Hepatic stellate cell (primary cell): ENCODE measurements at places on chromosomes 12 and 14.
A peak's percentile ranks its signal among the peaks of the same experiment; 100 is the strongest.

GRCh38 chr12:78977304-78977867, 112.8 kb downstream of the SYT1 start:
- no peak for DNase-seq

DNA sequence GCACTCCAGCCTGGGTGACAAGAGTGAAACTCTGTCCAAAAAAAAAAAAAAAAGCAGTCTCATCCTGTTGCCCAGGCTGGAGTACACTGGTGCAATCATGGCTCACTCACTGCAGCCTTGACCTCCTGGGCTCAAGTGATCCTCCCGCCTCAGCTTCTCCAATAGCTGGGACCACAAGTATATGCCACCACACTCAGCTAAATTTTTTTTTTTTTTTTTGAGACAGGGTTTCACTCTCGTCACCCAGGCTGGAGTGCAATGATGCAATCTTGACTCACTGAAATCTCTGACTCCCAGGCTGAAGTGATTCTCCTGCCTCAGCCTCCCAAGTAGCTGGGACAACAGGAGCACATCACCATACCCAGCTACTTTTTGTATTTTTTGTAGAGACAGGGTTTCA, 5.2 kb upstream of the CNPY2 start:
- DNase-seq = no peak

GRCh38 chr14:84029246-84029645, 1500.7 kb upstream of the FLRT2 start:
- no peak for DNase-seq

DNA sequence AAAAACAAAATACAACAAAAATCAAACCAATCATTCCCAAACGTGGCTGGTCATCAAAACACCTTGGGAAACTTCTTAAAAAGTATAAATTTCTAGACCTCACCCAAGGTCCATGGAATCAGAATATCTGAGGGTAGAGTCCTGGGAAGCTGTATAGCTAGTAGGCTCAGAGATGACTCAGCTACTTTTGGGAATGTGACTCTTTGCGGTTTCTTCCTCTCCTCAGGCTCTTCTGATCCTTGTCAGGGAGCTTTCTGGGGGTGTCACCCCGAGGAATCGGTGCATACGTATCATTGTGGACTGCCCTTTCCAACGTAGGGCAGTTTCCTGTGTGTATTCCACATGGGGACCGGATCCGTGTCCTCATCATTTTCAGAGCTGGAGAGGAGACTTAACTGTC, 14.8 kb downstream of the JDP2 start:
- DNase-seq = no peak

DNA sequence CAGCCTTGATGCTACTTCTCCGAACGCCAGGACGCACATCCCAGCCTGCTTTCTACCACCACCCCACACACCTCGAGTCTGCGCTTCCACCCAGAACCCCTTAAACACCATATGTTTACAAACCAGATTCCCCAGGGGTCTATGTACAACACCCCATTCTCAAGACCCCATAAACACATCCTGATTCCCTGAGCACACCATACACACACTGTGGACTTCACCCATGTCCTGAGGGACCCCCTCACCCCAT, 733 bp downstream of the TTC7B start:
- no peak for DNase-seq

DNA sequence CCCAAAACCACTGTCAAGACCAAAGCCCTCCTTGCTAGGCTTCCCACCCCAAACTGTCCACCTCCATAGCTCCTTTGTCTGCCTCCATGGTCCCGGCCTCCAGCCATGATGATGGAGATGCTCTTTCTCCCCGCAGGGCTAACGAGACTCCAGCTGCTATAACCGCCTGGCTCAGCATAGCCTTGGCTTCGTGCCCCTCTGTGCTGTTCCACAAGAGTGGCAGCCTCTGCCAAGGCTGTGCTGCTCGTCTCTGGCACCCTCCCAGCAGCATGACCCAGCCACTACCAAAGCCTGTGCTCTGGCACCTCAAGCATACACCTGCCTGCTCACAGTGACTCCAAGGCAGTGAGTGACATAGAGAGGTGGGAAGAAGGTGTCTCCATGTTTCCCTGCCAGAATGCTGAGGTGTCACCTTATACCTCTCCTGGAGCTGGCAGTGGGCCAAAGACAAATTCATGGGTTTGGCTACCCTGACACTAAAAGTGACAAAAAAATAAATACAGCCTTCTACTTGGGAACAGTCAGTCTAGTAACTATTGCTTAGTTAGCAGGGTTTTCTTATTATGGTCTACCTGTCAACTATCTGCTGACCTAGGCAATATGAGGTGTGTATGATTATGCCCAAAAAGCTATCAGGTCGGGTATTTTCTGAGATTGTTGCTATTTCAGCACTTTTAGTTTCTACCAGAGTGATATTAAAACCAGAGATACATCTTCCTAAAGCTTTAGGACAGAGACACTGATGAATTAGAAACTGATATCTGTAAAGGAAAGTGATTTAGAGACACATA, 16.1 kb upstream of the KRT73 start:
- no peak for DNase-seq

DNA sequence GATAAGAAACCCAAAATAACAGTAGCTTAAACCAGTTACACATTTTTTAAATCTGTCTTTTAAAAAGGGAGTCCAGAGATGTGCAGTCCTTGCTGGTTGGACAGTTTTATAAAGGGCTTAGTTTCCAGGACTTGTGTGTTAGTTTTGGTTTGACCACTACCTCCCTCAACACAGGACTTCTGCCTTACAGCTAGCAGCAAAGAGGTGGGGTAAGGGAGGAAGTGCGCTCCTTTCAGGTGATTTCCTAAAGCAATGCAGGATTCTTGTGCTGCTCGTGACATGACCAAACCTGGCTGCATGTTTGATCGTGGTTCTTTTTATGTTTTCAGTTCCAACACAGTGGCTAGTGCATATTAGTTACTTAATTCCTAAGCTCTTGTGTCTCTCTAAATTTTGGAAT, 266.2 kb downstream of the TMTC2 start:
- DNase-seq = no peak

DNA sequence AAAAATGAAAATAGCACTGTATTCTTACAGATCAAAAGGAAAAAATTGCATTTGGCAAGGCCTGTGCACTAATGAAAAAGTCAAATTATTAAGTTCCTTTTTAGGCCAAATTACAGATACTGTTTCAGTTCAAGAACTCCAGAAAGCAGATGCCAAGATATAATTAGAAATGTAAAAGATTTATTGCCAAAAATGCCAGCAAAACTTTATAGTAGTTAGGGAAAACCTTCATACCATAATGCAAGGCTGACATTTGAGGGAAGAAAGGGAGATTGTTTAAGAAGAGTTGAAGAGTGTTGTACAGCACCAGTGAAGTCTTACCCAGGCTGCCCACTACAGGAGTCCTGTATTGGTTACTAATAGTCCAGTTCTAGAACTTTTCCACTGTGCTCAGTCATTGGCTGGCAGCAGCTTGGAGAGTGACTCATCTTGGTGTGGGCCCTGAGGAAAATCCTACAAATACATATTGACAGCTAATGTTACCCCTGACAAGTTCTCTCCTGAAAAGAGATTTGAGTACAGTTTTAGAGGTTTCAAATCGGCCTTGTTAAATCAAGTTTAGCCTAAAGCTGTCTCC, 600.4 kb downstream of the C12orf50 start:
- DNase-seq = peak; percentile 6

DNA sequence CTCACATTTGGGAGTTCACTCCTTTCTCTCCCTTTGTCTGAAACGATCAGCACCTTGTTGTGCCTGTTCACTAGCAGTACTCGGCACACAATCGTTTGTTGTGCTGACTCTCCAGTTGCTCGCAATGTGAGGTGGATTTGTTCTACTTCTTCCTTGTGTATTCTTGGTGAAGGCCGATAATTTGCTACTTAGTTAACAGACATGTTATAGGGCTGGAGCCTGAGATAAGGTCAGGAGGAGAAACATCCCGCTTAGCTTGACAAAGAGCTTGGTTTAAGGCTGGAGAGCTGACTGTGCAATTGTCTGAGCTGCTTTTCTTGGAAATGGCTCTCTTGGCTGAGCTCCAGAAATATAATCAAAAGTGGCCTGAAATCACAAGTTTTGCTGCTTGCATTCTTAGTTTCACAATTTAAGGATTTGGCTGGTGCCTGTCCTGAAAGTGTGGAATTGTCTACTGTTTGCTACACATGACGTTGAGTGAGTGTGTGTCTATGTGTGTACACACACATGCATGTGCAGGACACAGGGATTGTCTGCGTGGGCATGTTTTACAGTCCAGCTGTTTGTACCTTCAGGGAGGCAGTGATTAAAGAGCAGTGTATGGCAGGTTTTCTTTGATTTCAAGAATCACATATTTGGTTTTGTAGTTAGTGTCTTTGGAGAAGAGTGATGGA, 77.7 kb downstream of the ARF6 start:
- DNase-seq = no peak

DNA sequence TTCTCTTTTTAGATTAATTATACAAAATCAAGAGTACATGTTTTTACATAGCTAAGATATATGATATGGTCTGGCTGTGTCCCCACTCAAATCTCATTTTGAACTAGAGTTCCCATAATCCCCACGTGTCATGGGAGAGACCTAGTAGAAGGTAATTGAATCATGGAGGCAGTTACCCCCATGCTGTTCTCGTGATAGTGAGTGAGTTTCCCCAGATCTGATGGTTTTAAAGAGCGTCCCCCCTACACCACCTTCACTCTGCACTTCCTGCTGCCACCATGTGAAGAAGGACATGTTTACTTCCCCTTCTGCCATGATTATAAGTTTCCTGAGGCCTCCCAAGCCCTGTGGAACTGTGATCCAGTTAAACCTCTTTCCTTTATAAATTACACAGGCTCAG, 21.4 kb upstream of the DRAM1 start:
- DNase-seq = no peak

GRCh38 chr14:78834766-78835451, 664.7 kb downstream of the NRXN3 start:
- no peak for DNase-seq

- DNase-seq = peak; percentile 70
These were observed 13.0 kb upstream of the TMED2 start for GRCh38 chr12:123571343-123571813.

GRCh38 chr12:92136965-92137721, 8.5 kb downstream of the BTG1 start:
- DNase-seq = peak; percentile 64
